ENCODE measurements at places on chromosomes 7 and 10.

DNA sequence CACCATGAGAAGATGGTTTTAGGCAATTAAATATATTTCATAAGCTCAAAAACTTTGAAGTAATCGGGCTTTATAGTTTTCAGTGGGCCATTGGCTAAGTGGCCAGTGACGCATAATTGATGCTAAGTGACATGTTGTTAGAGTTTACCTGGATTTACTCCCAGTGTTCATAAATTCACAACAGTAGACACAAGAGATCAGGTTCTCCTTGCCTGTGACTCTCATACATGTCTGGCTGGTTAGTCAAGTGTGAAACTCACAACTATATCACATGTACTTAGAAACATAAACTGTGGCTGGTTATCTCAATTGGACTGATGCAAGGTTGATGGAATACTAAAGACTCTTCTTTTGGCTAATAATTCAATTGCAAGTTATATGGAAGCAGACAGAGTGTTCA is 26.2 kb downstream of the ASB15 start:
- no peak for DNase-seq

DNA sequence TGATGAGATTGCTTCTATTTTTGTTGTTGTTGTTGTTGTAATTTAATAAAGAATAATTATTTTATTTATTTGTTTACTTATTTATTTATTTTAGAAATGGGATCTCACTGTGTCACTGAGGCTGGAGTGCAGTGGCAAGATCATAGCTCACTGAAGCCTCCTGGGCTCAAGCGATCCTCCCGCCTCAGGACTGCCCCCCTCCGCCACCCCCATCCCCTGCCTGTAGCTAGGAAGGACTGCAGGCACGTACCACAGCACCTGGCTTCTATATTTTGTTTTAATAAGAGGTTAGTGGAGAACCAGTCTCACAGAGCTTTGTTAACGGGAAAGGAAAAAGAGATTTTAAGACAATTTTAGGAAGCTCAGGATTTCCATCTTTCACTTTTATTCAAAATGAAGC is 19.5 kb upstream of the SMC3 start:
- DNase-seq, result no peak

GRCh38 chr7:119271147-119271779 is 1001.7 kb upstream of the KCND2 start:
- no peak for DNase-seq

DNA sequence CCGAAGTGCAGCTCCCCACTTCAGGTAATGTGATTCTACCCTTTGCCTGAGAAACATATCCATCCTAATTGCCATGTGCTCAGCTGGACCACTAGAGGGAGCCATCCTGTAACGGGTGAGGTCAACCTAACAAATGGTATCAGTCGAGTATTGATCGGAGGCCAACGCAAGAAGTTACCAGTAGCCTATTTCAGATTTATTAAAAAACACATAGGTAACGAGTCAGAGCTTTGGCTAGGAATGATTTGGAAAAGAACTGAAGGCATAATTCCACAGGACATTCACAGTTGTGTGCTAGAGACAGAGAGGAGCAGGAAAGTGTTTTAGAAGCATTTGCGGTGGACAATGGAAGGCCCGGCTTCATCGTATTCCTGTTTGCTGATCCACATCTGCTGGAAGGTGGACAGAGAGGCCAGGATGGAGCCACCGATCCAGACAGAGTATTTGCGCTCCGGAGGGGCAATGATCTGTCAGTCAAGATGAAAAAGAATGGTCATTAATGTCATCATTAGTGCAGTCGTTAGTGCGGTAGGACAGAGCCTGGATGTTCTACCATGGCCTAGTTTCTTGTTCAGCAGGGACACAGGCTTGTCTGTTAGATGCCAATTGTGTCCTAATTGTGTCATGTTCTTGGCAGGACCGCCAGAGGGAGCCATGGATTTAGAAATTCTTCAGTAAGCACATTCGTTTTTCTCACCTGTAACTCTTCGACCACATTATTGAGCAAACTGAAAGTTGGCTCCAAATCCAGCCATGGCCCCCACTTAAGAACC is 17.5 kb downstream of the ACTA2 start:
- DNase-seq, result peak; percentile 83

GRCh38 chr10:63765126-63765525 is 243.9 kb downstream of the REEP3 start:
- DNase-seq, result no peak

DNA sequence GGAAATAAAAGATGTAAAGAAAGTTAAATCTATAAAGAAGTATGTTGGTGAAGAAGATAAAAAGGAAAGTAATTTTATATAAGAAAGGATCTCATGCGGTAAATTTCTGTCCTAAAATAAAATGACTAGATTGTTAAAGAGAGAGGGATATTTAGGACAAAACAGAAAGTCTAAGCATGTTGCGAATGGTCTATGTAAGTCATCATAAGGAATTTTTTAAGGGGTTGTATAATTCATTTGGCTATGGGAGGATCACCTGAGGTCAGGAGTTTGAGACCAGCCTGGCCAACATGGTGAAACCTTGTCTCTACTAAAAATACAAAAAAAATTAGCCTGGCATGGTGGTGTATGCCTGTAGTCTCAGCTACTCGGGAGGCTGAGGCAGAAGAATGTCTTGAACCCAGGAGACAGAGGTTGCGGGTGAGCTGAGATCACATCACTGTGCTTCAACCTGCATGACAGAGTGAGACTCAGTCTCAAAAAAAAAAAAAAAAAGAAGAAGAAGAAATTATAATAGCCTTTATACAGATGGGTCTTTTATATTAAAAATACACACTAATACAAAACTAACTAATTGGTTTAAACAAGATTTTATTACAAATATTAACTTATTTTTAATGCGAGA is 294.3 kb downstream of the MAGI2 start:
- no peak for DNase-seq

DNA sequence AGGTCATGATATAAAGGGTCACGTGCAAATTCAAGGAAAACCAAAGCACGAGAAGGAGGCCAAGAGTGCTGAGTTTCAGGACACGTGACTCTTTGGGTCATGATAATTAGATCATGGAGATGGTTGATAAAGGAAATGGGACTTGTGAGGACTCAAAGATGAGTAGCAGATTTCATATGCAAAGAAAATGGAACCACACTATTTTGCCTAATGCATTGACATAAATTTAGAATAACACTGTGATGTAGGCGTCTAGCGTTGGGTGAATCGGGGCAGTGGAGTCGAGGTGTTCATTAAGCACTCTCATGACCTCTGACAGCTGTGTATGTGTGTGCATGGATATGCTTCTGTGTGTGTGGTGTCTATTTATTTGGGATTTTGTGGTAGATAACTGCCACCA is 1025.6 kb upstream of the LRRTM3 start:
- DNase-seq, result no peak

GRCh38 chr7:34425631-34426384 is 232.2 kb upstream of the NPSR1 start:
- DNase-seq, result no peak

- DNase-seq, result no peak
Measured at GRCh38 chr7:84216472-84216871, 21.9 kb upstream of the SEMA3A start.

Data from CD4-positive, alpha-beta T cell treated with Interleukin-15 for 4 hours (primary cell).